ENCODE measurements at places on chromosomes 11 and 22.

- no peak for DNase-seq
These were observed 23.0 kb downstream of the ZFTA start for GRCh38 chr11:63745304-63746170.

GRCh38 chr11:100980156-100980555, 149.5 kb downstream of the PGR start:
- no peak for DNase-seq

GRCh38 chr11:12408156-12408770, 30.9 kb downstream of the PARVA start:
- no peak for DNase-seq

GRCh38 chr11:35419184-35419829, at the start of gene SLC1A2:
Gene SLC1A2, minus strand, starts transcription at chr11:35419558. Its CDS starts 592 bp downstream, at chr11:35418966.
- DNase-seq: peak; percentile 9

GRCh38 chr11:86047275-86047991, 21.5 kb downstream of the PICALM start:
- DNase-seq: peak; percentile 83

- no peak for DNase-seq
These were observed 2.3 kb downstream of the SCUBE2 start for GRCh38 chr11:9089061-9089460.

DNA sequence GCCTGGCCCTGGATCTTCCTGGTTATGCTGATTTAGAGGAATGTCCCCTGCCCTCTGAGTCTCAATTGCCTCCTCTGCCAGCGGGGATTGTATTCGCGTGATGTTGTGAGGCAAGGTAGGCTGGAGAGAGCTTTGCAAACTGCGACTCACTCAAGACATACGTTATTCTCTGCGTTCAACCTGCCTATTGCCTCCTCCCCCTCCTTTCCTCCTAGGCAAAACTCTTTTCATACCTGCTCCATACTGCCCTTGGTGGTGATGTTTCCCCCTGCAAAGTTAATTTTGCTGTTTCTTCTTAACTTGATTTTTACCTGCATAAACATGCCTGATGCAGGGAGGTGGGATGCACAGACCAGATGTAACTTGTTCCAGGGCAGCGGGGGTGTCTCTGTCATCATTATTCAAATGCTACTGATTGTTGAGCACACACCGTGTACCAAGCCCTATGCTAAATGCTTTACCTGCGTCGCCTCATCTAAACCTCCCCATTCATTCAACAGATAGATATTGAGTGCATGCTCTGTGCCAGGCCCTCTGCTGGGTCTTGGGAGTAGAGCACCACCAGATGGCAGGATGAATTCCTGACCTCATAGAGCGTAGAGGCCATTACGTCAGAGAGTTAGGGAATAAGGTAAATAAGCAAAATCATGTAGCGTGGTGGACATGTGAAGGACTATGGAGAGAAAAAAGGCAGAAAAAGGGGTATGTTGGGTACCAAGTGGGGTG, 29.0 kb downstream of the SGSM1 start:
- DNase-seq: no peak

DNA sequence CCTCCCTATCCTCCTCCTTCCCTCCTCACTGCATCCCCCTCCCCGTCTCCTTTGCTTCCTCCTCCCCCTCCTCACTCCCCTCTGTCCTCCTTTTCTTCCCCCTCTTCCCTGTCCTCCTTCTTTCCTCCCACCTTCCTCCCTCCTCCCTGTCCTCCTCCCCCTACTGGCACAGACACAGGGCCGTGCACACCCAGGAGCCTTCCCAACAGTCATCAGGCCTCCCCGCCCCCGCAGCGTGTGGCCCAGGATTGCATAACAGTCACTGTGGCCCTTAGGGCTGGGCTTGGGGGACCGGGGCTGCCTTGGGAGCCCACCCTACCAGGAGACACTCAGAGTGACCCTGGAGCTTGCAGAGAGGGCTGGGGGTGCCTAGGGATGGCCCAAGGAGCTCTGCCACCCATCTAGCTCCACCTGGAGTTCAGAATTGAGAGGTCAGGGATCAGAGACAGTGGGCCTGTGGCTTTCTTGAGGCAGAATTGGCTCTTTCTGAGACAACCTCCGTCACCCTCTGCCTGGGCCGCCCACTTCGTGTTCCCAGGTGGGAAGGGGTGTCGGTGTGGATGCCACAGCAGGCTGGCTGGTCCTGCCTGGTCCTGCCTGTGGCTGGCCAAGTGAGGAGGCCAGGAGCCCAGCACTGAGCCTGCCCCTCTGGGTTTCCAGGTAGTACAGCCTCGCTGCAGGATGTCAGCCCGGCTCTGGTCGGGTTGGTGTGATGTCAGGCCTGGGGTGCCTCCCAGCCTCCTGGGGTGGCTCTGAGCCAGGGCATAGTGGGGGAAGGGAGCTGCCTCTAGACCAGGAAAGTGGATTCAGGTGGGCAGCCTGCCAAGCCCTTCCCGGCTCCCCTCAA, 1.6 kb downstream of the SPI1 start:
- no peak for DNase-seq

GRCh38 chr22:46499805-46500189, 37.6 kb downstream of the CELSR1 start:
- DNase-seq: no peak

- DNase-seq: no peak
These were observed 110.4 kb upstream of the CSNK2A3 start for GRCh38 chr11:11463405-11463804.

DNA sequence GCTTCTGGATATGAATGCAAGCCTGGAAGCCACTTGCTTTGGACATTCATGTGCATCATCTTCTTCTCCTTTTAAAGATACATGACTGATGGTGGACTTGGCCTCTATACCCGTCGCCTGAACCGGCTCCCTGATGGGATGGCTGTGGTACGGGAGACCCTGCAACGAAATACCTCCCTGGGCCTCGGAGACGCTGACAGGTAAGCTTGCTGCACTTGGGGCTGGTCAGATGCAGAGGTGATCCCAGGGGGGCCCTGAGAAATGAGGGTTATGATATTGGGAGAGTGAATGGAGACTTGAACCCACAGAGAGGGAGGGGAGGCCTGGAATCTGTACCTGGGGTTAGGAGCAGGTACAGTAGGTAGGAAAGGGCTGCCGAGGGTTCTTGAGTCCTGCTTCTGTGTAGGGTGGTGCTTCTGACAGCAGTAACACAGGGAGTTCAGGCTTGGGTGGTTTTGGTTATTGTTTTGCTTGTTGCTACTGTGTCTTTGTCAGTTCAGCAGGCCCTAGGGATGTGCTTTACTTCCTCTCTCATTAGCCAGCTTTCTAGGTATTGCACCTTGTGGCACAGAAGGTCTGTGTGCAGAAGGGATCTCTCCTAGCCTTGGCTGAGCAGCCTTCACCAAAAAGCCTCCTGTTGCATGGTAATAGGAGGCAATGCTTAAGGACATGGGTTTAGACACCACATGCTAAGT, 176.1 kb downstream of the DBX1 start:
- no peak for DNase-seq

GRCh38 chr11:94046796-94047195, 25.6 kb downstream of the HEPHL1 start:
- DNase-seq: no peak

DNA sequence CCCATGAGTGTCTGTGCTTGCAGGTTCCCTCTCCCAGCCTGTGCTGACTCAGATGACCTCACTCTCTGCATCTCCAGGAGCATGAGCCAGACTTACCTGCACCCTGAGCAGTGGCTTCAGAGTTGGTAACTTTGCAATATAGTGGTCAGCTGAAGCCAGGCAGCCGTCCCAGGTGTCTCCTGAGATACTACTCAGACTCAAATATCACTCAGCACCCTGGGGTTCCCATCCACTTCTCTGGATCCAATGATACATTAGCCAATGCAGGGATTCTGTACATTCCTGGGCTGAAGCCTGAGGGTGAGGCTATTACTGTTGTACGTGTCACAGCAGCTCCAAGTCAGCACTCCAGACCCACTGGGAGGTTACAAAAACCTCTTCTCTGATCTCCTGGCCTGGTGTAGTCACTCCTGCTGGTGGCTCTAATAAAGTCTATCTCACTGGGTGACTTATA, 87.8 kb upstream of the TOP3B start:
- no peak for DNase-seq

DNA sequence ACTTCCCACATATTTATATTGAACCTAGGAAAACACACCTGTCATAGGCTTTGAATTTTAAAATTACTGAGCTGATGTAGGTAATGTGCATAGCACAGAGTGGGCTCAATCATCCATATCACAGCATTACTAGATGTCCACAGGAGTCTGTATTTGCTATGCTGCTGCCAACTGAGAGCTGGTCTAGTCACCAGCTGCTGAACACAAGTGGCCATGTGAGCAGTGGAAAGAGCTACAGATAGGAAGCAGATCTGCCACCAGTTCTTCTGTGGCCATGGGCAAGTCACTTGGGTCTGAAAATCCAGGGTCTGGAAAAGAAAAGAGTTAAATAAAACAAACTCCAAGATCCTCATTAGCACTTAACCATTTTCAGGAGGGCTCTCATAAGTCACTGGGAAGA, 91.8 kb downstream of the APIP start:
- no peak for DNase-seq

DNA sequence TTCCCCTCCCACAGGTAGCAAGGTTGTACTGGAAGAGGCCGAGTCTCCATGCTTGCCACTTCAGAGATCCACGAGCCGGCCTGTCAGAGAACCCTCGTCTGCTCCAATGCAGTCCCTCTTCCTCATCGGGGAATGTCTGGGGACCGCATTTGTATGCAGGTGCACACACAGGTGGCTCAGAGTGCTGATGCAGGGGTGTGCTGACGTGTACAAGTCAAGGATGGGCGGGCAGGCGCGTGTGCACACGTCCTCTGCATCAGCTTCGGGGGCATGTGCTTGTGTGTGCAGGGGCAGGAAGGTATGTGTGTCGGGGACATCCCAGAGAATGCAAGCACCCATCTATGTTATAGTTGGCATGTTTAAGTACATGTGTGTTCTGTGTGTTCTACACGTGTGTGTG, 49.4 kb downstream of the ELFN2 start:
- no peak for DNase-seq

DNA sequence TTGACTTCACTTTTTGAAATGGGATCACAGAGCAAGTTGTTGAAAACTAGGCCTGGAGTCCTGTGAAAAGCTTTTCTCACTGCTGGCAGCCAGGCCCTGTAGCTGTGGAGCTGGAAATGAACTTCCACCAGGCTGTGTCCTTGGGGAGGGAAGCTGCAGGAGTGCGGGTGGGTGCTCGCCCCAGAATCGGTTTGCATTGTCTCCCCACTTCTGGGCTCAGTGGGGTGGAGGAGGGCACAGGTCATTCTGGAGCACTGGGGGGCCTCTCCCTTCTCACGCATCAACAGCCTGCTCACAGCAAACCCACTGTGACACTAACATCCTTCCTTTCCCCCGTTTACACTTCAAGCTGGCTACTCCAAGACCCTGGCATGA, 15.2 kb downstream of the GLB1L2 start:
- no peak for DNase-seq

- DNase-seq: peak; percentile 39
These were observed 19.7 kb upstream of the DNAJB13 start for GRCh38 chr11:73931039-73931645.

- DNase-seq: no peak
These were observed 39.9 kb upstream of the KCNQ1OT1 start for GRCh38 chr11:2739531-2740274.

DNA sequence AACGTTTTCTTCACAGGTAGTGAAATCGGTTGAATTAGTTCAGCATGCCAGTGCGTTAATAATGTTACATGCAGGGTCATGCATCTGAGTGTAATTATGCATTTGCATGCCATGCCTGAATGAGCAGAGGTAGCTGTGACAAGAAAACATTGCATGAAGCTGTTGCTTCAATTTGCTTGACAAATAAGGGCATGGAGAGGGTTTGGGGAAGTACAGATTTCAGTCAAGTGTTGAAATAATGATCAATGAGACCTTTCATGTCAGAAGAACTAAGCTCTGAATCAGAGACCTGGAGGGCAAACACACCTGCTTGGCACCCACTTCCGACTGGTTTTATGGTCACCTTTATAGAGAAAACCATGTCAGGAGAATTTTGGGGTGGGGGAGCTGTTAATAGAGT, 221.4 kb downstream of the DBX1 start:
- DNase-seq: no peak

DNA sequence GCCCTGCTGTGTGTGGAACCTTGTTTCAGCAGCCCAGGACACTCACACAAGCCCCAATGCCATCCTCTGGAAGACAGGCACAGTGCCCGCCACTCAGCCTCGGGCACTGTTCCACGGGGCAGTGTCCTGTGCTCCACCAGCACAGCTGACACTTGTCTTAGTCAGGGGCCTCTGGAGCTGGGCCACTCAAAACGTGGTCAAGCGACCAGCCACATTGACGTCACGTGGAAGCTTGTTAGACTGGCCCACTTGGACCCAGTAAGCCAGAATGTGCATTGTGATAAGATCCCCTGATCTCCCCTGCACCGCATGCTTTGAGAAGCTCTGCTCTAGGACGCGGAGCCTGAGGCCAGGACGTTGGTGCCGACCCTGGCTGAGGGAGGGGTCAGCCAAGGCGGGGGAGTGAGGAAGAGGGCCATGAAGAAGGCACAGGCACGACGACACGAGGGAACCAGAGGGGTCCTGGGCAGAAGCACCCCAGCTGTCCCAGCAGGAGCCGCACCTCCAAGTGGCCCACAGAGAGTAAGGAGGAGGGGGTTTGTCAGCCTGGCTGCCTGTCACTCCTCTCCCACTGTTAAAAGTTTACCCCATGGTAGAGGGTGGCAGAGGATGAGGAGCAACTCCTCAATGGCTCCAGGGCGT, 64.6 kb downstream of the LINC01488 start:
- no peak for DNase-seq

DNA sequence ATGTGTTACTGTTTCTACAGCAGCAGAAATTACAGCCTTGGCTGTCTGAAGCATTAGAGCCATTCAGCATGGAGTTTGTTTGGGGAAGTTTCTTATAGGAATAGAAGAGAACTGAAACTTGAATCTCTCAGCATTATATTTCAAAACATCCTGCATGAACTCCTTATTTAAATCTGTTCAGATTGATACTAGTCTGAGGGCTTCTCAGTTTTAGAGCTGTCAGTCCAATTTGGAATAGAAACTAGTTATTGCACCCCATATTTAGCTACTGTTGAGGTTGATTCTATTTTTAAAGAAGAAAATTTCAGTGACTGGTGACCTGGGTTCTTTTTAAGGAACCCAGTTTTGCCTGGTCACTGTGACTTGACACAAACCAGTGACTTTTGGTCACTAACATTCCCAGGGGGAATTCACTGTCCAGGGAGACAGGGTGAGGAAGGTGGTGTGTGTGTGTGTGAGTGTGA, 126.0 kb upstream of the TTC12 start:
- DNase-seq: no peak

DNA sequence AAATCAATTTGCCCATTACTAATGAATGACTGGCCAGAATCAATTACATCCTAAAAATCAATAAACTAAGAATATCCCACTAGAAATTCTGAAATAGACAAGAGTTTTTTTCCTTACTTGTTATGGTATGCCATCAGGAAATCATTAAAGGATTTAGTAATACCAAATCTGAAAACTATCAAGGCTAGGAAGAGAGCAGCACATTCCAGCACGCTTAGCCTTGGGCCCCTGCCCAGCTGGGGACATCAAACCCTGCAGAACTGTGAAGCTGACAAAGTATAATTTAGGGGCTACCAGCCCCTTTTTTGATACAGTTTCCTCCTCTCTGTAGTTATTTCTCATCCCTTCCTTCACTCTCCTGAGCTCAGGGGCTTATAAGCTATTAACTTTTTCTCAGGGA, 247.8 kb upstream of the ZC3H12C start:
- no peak for DNase-seq

GRCh38 chr11:105204636-105205035, 65.1 kb upstream of the CARD18 start:
- DNase-seq: no peak
